ENCODE measurements at places on chromosomes 11 and 22.

DNA sequence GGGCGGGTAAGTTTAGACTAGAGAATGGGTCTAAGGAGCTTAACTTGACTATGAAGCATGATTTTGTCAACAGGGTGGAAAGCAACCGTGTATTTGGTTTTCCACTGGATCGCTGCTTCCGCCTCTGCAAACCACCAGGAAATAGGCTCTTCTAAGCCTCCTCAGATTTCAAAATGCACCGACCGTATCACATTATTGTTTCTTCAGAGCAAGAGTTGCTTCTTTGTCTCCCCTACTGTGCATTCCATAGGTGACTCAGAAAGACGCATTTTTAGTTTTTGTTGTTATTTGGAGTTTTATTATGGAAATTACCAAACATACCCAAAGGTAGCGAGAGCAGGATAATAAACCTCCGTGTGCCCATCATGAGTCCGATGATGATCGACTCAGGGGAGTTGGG lies 64.3 kb upstream of the RASD2 start:
- DNase-seq: peak; percentile 23

- no peak for DNase-seq
These were observed 72.8 kb upstream of the DDI1 start for GRCh38 chr11:103963648-103964047.

DNA sequence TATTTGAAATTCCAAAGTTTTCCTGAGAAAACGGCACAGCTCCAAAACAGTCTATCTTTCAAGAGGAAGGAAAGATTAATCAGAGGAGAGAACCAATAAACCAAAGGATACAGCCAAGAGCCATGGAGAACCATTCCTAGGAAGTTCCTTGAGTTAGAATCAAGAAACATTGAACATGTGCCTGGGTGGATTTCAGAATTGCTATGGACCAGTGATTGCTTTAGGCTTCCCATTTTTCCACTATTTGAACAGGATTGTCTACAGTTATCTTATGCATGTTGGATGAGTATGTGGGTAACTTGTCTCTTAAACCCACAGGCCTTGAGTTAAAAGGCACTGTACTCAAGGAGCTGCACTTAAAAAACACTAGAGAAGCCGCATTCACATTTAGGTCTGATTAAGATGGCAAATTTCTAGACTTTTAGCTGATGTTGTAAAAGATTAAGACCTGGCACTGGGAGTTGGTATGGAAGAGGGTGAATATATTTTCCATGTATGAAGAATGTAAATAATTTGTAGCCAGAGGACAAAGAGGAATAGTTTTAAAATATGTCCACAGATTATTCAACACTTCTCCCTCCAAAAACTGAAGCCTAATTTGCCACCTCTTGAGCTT lies 11.2 kb upstream of the DEUP1 start:
- DNase-seq: no peak

DNA sequence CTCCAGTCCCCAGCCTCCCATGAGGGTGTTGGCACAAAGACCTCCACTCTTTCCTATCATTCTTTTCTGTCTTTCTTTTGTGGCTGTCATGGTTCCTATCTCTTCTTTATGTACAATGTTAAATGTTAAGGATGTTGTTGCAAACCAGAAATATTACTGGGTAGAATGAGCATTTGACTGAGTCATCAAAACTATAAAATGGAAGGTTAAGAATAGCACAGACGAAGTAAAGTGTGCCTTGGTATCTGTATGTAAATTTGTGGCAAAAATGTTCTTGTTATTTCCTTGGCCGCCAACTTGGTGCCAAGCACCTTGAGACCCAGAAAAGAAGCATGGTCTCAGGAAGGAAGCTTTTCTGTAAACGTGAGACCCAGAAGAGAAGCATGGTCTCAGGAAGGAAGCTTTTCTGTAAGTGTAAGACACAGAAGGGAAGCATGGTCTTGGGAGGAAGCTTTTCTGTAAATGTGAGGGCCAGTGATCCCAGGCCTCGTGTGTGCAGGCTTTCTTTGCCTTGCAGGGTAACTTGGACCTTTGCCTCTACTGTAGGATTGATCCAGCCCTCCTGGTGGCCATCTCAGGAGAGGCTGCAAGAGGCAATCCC lies 6.7 kb upstream of the PKP3 start:
- no peak for DNase-seq

- DNase-seq: no peak
These were observed 23.5 kb downstream of the LARGE1 start for GRCh38 chr22:33896575-33897447.

- no peak for DNase-seq
These were observed 353.2 kb upstream of the TENM4 start for GRCh38 chr11:79794057-79794456.

DNA sequence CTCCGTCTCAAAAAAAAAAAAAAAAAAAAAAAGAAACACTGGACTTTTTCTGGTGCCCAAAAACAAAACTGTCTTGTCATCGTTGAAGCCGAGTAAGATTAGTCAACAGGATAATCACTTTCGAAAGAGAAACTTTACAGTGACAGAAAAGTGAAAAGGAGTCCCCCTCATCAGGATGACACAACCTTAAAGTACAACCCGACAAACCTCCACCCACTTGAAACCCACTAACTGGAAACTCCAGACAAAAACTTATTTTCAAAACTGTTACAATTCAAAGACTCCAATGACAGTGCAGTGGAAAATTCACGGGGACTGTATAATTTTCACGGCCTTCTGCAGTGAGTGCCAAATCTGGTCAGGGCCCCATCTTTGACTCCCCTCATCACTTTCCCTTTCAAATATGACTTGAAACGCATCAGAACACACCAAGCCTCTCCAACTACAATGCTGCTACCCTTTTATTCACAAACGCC lies 1.3 kb downstream of the DENND5A start:
- no peak for DNase-seq

DNA sequence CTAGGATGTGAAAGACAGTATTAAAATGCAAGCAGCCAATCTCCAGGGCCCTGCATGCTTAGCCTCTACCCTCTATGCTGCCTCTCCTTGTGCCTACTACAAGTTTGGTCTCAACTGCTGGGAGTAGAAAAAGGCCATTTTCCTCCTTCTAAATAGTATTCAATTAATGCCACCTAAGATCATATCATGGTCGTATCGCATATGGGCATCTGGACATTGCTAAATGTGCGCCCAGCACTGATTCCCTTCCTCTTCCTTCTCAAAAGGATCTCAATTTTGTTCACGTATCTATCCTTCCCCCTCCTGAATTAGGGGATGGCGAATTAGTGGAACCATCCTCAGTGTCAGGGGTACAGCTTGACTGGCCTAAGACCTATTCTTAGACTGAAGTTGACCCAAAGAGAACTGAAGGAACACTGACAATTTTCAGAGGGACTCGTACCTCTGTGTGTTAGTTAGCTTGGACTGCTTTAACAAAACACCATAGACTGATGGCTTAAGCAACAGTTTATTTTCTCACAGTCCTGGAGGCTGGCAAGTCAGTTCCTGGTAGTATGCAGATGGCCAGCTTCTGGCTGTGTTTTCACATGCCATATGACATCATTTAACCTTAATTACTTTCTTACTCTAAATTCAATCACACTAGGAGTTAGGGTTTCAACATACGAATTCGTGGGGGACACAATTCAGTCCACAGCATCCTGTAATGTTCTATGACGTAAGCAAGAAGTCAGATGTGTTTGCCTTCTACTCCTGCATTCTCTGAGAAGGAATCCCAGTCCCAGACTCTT lies 8.5 kb upstream of the NUP50 start:
- no peak for DNase-seq

- no peak for DNase-seq
These were observed 11.7 kb downstream of the SAA1 start for GRCh38 chr11:18277565-18278271.

DNA sequence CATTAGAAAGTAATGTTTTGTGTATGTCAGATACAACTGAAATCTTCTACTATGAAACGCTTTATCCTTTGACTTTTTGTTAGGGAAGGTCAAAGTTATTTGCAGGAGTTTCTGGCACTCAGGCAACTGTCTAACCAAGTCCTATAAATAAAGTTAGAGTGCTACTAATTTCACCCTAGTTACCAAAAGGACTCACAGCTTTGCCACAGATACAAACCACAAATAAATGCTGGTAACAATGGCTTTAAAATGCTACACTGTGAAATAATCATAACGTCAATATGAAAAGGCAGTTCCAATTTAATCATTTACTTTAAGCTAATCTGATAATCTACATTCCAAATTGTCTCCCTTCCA lies 124.3 kb downstream of the RBFOX2 start:
- DNase-seq: no peak

GRCh38 chr11:19200410-19201201 lies 1.2 kb downstream of the CSRP3 start:
- DNase-seq: peak; percentile 85

- DNase-seq: no peak
These were observed 1021.4 kb upstream of the TENM4 start for GRCh38 chr11:80462211-80462610.

GRCh38 chr11:1705126-1706052 lies 8.4 kb downstream of the KRTAP5-6 start:
- peak; percentile 13 for DNase-seq

GRCh38 chr11:44286268-44286880 lies 23.6 kb downstream of the ALX4 start:
- no peak for DNase-seq

DNA sequence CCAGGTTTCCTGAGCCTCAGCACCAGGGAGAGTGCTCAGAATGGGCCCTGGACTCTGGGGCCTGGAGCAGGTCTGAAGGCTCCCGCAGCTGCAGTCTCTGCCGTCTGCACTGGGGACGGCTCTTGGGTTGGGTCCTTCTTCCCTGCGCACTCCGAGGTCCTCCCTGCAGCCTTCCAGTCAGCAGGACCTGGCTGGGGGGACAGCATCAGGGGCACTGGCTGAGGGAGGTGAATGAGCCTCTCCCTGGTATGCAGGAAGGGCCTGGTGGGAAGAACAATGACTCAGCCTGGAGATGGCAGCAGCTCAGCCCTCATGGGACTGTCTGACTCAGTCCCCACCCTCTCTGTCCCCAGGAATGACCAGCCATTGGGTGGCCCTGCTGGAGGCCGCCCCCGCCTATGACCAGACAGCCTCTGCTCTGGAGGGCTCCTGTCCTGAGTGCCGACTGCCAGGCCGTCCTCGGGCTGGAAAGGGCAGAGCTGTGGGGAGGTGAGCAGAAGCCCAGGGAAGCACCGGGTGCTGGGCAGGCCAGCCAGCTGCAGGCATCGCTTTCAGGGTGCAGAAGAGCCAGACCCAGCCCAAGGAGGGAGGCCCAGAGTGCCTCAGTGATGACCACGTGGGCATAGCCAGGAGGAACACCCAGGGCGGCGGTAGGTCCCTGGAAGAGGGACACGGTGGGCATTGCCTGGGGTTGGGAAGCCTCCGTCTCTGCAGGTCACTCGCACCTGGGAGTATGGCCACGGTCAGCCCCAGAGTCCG lies 455.0 kb downstream of the BRD1 start:
- no peak for DNase-seq

DNA sequence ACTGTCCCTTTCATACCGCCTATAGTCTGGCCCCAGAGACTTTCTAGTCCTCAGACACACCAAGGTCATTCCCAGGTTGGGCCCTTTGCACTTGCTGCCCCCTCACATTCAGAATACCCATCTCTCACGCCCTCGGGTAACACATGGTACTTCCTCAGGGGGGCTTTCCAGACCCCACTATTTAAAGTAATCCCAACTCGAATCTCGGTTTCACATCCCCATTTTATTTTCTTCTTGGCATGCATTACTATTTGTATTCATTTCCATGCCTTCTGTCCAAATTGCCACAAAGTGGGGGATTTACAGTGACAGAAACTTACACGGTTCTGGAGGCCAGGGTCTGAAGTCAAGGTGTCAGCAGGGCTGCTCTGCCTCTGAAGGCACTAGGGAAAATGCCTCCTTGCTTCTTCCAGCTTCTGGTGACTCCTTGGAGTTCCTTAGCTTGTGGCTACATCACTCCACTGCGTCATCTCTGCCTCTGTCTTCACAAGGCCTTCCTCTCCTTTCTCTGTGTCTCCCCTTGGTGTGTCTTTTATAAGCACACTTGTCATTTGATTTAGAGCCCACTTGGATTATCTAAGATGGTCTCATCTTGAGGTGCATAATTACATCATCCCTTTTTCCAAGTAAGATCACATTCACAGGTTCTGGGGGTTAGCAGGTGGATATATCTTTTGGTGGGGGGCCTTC lies 15.1 kb downstream of the RCN1 start:
- DNase-seq: no peak

- DNase-seq: no peak
These were observed 265.2 kb upstream of the FAT3 start for GRCh38 chr11:91959411-91959810.

GRCh38 chr22:31929167-31929930 lies 15.0 kb upstream of the YWHAH start:
- DNase-seq: no peak

DNA sequence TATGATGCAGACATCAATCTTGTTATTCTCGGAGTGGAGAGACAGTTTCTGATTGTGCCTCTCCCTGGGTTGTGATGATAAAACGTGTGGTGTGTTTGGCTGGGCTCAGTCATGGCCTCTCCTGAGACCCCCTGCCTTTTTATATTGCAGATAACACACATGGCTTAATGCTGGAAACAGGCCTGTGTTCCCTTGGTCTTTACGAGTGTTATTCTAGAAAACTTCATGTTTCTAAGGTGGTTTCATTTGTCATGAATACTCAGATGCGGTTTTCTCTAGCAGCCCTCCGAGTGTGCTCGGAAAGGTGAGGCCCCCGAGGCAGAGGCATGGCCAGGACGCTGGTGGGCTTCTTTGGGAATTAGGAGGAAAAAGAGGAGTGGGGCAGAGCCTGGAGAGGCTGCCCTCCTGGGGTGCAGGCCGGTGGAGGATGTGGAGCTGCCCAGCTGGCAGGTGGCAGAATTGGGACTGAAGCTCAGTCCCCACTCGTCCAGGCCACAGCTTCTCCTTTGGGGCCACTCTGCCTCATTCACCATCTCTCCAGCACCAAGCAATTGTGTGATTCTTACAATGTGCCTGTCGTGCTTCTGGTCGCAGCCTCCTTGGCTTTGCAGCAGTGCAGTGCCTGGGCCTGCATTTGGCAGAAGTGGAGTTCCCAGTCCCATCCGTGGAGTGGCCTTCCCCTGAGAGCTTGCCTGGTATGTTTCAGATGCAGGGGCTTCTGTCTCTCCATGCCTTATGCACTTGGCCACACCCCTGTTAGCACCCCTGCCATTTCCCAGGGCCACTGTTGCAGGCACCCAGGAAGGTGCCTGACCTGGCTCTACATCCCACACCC lies 309.6 kb downstream of the TBC1D22A start:
- DNase-seq: no peak

- DNase-seq: no peak
These were observed 720 bp downstream of the FAM118A start for GRCh38 chr22:45310331-45310976.

GRCh38 chr11:117562136-117562535 lies 234.5 kb downstream of the CEP164 start:
- DNase-seq: no peak

DNA sequence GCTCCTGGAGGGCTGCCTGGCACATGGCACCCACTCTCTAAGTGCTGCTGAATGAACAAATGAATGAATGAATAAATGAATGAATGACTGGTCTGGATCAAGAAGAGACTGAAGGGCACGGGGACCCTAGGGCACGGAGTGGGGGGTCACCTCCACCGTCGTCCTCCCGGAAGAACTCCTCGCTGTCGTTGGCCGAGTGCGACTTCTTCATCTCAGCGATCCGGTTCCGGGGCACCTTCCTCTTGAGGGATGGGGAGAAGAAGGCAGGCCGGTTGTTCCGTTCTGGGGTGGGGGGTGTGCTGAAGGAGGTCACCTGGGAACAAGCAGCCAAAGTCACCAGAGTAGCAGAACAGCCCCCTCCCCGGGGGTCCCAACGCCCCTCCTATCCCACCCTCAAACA lies 36.0 kb downstream of the NUP50 start:
- DNase-seq: no peak

Measured in astrocyte of the cerebellum (primary cell).